Camera-type eye (tissue), 1 donor: ENCODE measurements at places on chromosomes 2 and 18. TPM values are rescaled to one million over a fixed set of nuclear protein-coding genes. Genes with fewer than 3 reads are reported as not detected.

The CNRIP1 gene
- total RNA-seq = 38.9 TPM

The FABP1 gene
- total RNA-seq = not detected

The SPIRE1 gene
- total RNA-seq = 43.8 TPM

The REG3G gene
- total RNA-seq = not detected

The TFPI gene
- total RNA-seq = 41.9 TPM

The NMUR1 gene
- total RNA-seq = 2.1 TPM

The ZNF638 gene
- total RNA-seq = 447 TPM
